NCI-H1930 (cell line): ENCODE measurements at places on chromosomes 3 and 15.
A peak's percentile ranks its signal among the peaks of the same experiment; 100 is the strongest.

DNA sequence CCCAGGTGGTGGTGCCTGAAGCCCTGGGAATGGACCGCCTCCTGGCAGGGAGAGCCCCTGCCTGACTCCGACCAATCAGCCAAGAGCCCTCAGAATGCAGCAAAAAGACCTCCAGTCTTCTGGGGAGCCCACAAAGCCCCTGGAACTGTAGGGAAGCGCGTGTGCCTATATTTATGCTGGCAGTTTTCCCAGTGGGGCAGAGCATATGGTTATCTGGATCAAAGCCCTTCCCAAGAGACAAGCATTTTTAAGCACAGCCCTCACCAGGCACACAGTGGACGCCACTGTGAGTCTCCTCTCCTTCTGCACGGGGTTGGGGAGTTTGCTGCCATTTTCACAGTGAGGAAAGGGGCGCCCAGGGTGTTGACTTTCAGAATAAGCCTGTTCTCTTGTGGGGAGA, 80.9 kb upstream of the RPL32 start:
- no peak for DNase-seq

DNA sequence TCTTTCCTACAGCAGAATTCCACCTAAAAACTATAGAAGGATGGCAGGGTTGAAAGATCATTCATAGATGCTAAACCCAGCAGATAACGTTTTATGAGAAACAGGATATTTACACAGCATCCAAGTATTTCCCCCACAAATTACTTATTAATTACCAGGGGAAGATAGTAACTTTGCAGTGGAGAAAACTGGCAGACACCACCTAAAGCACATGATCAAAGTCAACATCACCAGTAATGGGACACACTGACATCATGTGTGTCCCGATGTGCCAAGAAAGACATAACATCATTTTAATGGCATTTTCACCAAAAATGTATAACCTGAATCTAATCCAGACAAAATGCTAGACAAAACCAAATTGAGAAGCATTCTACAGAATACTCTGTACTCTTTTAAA, 220.4 kb upstream of the THBS1 start:
- no peak for DNase-seq

- no peak for DNase-seq
Measured at GRCh38 chr3:29486096-29486495, 205.2 kb downstream of the RBMS3 start.

DNA sequence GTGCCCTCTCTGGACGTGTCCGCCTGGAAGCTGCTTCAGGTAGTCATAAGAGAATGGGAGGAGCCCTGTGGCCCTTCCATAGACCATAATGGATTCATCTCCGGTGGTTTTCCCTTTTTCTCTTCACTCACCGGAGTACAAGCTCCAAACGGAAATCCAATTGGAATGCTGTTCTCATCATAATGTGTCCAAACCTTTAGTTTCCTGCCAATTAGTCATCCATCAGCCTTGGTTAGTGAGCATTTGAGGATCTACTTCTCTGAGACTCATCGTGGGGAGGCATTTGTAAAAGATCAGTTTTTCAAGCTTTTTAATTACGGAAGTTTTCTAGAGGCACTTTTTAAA, 34.9 kb downstream of the ABHD2 start:
- DNase-seq = no peak

DNA sequence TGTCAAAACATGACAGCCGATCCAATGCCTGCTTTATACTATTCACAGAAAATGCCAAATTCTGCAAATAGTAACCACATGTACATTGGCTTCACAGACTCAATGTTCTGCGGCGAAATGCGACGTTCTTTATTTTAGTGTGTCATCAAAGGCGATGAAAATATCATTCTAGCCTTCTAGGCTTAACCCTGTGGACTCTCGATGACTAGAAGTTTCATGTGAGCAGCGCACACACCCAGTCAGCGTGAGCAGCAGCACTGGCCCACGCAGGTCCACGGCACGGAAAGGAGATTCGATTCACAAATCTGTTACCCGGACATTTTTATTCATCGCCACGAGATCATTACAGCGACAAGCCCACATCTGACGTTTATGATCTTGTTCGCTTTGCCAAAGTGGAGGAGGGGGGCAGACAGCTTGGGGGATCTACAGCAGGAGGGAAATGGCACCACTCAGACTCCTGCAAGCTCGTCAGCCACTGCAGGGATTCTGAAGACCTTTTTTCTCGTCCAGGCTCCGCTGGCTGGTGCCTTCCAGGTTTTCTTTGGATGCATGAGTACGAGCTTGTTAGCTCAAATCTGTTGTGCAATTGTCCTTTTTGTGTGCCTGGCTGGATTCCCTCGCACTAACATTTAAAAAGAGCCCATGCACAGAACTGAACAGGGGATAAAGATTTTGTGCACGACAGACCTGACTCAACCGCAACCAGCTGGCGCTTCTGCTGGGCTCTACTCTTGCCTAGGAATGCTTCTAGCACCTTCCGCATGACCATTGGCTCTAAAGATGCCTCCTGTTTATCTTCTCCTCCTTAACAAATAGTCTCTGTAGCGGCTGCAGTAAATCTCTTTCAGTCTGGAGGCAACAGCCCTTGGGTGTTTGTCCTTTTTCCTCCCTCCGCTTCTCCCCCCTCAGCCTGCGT, 938.4 kb downstream of the MCTP2 start:
- DNase-seq = no peak

DNA sequence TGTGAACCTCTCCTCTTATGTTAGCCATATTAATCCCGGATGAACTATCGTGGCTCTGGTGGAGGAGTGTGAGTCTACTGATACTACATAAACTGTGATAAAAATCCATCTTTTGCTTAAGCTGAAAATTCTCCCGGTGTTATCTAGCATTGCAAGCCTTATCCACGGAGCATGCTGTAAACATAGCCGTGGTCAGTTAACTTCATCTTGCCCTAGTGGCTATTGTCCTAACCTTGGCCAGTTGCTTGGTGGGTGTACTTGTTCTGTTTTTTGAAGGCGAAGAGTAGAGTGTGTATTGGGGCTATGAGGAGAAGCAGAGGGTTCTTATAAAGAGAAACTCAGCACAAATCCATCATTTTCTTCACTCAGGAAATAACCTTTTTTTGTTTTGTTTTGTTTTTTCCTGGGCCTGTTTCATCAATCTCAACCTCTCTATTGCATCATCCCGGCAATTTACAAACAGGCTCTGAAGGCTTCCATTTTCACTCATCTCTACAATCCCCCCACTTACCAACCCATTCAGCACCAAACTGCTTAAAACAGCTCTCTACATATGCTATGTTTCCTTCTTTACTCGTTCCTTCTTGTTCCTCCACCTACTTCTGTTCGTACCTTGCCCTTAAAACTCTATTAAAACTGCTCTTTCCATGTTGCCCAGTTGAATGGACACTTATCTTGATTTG, 135.5 kb upstream of the PTX3 start:
- DNase-seq = no peak

GRCh38 chr15:32743411-32744140, 25.8 kb downstream of the GREM1 start:
- no peak for DNase-seq

DNA sequence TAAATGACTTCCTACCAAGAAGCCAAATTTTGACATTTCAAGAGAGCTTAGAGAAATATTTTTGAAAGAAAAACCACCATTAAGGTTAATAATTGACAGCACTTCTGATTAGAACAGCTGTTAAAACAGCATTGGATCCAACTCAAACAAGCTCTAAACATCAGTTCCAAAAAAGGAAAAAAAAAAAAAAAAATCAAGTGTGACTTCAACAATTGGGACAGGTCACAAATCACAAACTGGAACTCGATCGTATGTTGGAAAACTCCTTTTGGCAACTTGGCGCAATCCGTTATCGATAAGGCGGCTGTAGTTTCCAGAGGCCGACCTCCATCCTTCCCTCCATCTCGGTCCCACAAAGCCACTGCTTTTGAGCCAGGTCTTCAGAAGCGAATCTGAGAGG, 17.8 kb downstream of the TLE3 start:
- DNase-seq = no peak

DNA sequence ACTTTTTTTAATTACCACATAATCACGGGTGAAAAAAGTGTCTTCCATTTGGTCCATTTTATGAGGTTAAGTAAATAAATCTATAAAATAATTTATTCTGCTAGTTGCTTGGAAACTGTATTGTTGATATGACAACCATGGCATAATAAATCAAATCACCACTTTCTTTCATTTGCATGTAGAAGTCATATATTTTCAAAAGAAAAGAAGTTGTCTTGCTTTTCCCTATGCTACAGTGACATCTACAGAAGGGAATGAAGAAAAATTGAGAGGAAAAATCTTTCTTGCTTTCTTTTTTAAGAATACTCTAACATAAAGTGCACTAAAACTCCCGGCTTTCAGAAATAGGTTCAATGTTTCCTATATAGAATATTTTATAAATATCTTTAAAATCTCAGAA, 228.5 kb downstream of the ZBBX start:
- no peak for DNase-seq

GRCh38 chr15:60385620-60386552, 11.9 kb downstream of the ANXA2 start:
- no peak for DNase-seq

GRCh38 chr3:41710646-41711388, 251.1 kb downstream of the ULK4 start:
- DNase-seq = no peak

- no peak for DNase-seq
Measured at GRCh38 chr15:69342460-69343076, 43.9 kb downstream of the PAQR5 start.

DNA sequence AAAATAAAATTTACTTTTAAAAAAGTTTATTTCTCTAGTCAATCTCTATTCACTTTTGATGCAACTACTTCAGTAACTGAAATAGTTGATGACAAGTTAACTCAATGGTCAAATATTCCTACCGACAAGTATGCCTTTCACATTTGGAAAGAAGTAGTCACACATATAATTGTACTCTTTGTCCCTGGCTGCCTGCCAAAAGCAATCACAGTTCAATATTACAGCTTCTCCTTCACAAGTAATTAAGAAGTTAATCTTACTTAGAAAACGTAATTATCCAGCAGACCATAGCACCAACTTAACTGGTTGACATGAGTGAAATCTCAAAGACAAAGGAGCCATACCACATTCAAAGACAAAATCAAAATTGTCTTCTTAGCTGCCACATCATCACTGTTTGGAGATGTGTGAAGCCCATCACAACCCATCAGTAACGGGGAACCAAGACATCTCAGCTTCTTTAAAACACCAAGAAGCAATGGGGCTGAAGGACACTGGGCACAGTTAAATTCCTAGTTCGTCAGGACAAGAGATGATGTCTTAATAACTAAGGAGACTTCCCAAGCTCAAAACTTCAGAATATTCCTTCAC, 86.1 kb downstream of the PLCH1 start:
- no peak for DNase-seq

- no peak for DNase-seq
Measured at GRCh38 chr3:127275287-127275781, 12.5 kb downstream of the PRR20G start.

- peak; percentile 3 for DNase-seq
Measured at GRCh38 chr3:134449277-134449676, 36.5 kb downstream of the ANAPC13 start.

GRCh38 chr15:76865548-76865991, 39.6 kb downstream of the SCAPER start:
- DNase-seq = no peak

DNA sequence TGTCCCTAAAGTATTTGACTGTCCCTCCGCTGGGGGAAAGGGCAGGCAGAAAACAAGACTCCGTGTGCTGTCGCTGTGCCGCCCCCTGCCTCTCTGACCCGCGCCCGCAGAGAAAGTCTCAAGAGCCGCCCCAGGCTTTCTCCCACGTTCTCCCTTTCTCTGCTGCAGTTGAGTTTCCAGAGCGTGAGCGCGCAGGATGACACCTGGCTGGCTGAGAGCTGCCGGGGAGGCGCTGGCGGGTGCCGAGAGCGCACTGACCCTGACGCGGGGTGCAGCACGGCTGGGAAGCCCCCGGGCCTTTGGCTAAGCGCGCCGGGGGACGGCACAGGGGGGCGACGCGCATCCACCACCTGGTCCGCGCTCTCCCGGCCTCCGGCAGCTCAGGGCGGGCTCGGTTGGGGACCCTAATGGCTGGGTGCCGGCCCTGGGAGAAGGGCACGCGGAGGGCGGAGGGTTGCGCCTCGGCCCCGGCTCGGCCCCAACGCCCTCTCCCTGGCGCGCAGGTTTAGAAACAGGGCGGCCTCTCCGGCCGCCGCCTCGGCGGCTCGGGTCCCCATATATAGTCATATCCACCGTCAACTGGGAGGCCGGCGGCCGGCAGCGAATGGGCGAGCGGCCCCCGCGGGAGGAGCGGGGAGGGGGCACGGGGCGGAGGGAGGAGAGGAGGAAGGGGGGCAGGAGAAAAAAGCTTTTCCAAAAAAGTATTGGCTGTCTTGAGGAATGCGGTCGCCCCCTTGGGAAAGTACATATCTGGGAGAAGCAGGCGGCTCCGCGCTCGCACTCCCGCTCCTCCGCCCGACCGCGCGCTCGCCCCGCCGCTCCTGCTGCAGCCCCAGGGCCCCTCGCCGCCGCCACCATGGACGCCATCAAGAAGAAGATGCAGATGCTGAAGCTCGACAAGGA, at the start of gene TPM1:
TPM1 (plus strand) TSS at position 774 of the 903 bp plus-strand sequence; CDS start at position 857, 83 bp downstream.
- DNase-seq = no peak

GRCh38 chr3:66312039-66312438, 91.2 kb downstream of the SLC25A26 start:
- no peak for DNase-seq

DNA sequence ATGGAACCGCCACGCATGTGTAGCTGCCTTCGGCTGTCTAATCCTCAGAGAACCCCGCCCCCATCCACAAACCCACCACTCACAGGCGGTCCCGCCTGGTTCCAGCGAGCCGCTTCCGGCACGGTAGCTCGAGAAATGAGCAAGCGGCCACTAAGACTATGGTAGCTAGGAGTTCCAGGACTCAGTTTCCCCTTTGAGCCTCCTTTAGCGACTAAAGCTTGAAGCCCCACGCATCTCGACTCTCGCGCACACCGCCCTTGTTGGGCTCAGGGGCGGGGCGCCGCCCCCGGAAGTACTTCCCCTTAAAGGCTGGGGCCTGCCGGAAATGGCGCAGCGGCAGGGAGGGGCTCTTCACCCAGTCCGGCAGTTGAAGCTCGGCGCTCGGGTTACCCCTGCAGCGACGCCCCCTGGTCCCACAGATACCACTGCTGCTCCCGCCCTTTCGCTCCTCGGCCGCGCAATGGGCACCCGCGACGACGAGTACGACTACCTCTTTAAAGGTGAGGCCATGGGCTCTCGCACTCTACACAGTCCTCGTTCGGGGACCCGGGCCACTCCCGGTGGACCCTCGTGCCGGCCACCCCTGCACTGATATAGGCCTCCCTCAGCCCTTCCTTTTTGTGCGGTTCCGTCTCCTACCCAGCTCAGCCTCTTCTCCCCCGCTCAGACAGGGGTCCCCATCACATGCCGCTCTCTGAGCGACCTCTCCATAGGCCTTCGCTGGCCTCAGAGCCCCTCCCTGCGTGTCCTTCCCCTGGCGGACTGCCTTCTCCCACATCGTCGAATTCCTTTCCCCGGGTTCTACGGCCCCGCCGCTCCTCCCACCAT, at the start of gene RAB11A:
RAB11A (plus strand) TSS at position 366 of the 828 bp plus-strand sequence; CDS start at position 461, 95 bp downstream.
- DNase-seq = peak; percentile 89

- DNase-seq = no peak
Measured at GRCh38 chr3:88046766-88047165, 12.0 kb downstream of the CGGBP1 start.
